ENCODE measurements at places on chromosomes 1 and 21.

DNA sequence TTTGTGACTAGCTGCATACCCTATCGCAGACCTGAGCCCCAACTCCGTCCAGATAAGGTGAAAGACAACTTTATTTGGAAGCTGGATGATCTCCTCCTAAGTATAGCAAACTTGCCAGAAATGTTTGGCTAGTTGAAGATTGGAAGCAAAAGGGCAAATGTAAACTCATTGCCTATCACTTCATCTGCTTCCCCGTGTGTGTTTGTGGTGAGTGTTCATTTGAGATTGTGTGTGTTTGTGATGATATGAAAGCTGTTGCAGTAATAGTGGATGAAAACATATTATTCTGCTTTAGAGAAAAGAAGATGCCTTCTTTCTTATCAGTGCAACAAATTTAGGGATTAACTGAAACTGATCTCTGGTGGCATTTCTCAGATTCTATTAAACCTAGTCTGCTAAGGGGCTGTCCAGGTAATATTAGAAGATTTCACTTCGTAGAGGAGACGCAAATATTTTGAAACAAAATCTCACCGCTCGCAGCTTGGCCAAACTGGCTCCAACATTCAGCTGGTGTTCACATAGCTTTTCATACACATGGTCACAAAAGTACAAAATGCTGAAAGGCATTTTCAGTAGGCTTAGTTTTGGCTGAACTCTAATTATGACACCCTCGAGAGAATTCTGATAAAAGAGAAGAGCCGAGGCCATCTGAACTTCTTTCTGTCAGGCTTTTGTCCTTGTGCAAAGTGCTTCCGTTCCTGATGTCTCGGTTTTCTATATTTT lies 1.1 kb downstream of the TBX19 start:
- no peak for DNase-seq
- no peaks in the 10 kb centered on the region for H3K36me3 ChIP-seq
- no peak overlapping the region for H3K27ac ChIP-seq
- no peaks in the 10 kb centered on the region for H3K27me3 ChIP-seq

GRCh38 chr1:246728311-246728710 lies 4.1 kb downstream of the SCCPDH start:
- H3K36me3 ChIP-seq, result peaks cover 57% of the 10 kb centered on the region
- no peaks in the 10 kb centered on the region for H3K4me1 ChIP-seq
- H3K27me3 ChIP-seq, result no peaks in the 10 kb centered on the region
- H3K27ac ChIP-seq, result no peak overlapping the region

- no peak overlapping the region for H3K27ac ChIP-seq
- no peaks in the 10 kb centered on the region for H3K36me3 ChIP-seq
- peaks cover 11% of the 10 kb centered on the region for H3K4me1 ChIP-seq
- H3K4me3 ChIP-seq, result no peak overlapping the region
- H3K27me3 ChIP-seq, result no peaks in the 10 kb centered on the region
Measured at GRCh38 chr21:42317826-42318746, 2.9 kb upstream of the TFF3 start.

DNA sequence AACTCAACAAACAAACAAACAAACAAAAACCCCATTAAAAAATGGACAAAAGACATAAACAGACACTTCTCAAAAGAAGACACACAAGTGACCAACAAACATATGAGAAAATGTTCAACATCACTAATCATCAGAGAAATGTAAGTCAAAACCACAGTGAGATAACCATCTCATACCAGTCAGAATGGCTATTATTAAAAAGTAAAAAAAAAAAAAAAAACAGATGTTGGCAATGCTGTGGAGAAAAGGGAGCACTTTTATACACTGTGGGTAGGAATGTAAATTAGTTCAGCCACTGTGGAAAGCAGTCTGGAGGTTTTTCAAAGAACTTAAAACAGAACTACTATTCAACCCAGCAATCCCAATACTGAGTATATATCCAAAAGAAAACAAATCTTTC lies 94.7 kb downstream of the PLPP3 start:
- no peak overlapping the region for H3K27ac ChIP-seq
- no peak overlapping the region for H3K4me3 ChIP-seq
- DNase-seq, result no peak

GRCh38 chr1:42167611-42168390 lies 3.3 kb upstream of the GUCA2A start:
- H3K27ac ChIP-seq, result no peak overlapping the region
- H3K4me1 ChIP-seq, result no peaks in the 10 kb centered on the region
- no peak for DNase-seq
- H3K27me3 ChIP-seq, result no peaks in the 10 kb centered on the region
- peak overlapping the region; percentile 14 for H3K4me3 ChIP-seq
- no peaks in the 10 kb centered on the region for H3K36me3 ChIP-seq

GRCh38 chr1:107110326-107110725 lies 30.5 kb upstream of the NTNG1 start:
- no peak for DNase-seq
- no peaks in the 10 kb centered on the region for H3K4me1 ChIP-seq
- no peaks in the 10 kb centered on the region for H3K27me3 ChIP-seq
- no peaks in the 10 kb centered on the region for H3K36me3 ChIP-seq
- H3K27ac ChIP-seq, result no peak overlapping the region
- no peak overlapping the region for H3K4me3 ChIP-seq

GRCh38 chr1:166064313-166064926 lies 102.4 kb downstream of the FAM78B start:
- H3K4me3 ChIP-seq, result no peak overlapping the region
- no peak overlapping the region for H3K27ac ChIP-seq
- no peak for DNase-seq

- no peak overlapping the region for H3K27ac ChIP-seq
- no peaks in the 10 kb centered on the region for H3K27me3 ChIP-seq
Measured at GRCh38 chr1:6496365-6496721, 4.9 kb upstream of the PLEKHG5 start.

DNA sequence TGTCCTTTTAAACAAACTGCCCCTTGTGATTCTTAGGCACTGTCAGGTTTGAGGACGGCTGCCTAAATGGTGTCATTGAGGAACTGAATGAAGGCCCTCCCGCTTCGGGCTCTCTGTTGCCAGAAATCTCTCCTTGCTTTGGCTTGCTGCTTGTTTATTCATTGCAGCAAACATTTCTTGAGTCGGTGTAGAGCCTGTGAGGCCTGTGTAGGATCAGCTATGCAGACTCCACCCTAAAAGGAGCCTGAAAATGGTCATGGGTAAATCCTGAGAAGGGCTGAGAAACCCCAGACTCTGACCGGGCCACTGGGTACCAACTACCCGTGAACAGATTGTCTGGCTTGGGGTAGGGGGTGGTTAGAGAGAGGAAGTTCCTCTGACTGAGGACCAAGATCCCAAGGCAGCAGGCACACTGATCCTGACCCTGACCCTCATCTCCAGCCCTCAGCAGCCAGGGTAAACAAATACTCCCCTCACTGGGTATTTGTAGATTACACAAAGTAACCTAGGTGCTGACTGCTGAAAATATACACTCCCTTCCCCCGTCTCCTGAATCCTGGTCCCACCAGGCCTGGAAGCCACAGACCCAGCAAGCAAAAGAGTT lies 3.1 kb downstream of the IL6R start:
- no peak for DNase-seq
- H3K4me3 ChIP-seq, result no peak overlapping the region
- H3K4me1 ChIP-seq, result no peaks in the 10 kb centered on the region

GRCh38 chr1:175487956-175488355 lies 255.4 kb downstream of the TNR start:
- no peak overlapping the region for H3K27ac ChIP-seq
- no peaks in the 10 kb centered on the region for H3K4me1 ChIP-seq
- no peaks in the 10 kb centered on the region for H3K36me3 ChIP-seq
- no peak for DNase-seq
- H3K4me3 ChIP-seq, result no peak overlapping the region

Measured in H9 (cell line).